ENCODE measurements at places on chromosomes 16 and 17.

DNA sequence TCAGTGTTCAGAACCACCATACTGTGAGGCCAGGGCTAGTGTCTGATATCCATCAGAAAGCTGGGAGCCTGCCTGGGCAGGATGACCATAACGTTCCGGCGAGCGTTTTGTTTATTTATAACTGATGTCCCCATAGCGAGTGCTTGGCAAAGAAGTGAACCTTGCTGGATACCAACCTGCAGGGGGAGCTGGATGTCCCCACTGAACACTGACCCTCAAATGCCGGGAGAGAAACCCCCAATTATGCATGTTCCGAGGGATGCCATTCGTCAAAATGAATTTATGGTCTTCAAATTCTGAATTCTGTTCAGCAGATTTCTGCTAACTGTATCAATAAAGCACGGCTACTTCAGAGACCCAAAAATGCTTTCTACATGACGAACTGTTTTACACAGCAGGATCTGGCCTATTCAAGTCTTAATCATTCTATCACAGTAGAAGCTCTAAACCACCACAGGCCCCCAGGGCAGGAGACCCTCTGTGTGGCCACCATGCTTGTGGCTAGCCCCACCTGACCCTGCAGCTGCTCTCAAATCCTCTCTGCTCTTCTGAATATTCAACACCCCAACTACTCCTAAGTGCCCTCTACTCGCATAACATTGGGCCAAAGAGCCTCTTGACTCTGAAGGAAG is 15.2 kb downstream of the MED24 start:
- no peak for DNase-seq

- no peak for DNase-seq
Measured at GRCh38 chr16:67112591-67113399, 3.1 kb downstream of the PHAF1 start.

- DNase-seq = no peak
Measured at GRCh38 chr17:81586096-81586495, 33.9 kb upstream of the FAAP100 start.

GRCh38 chr16:50681021-50681885 is at the start of gene SNX20:
Gene SNX20, minus strand, starts transcription at chr16:50681312. Its CDS starts 3,786 bp downstream, at chr16:50677526.
- DNase-seq = no peak

DNA sequence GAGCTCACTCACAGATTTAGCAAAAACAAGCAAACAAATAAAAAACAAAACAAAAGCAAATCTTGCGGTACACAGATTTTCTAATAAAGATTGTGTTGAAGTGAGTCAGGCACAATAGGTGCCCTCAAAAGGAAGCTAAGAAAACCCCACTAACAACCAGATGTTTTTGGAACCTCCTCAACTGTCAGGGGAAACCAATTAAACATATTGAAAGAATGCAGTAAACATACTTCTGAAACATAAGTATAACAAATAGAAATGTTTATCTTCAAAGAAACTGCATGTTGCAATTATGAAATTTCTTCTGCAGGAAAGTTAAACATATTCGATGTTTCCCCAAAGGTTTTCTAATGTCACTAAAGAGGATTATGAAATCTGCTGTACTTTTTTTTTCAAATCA is 110.5 kb upstream of the CORO6 start:
- DNase-seq = no peak

DNA sequence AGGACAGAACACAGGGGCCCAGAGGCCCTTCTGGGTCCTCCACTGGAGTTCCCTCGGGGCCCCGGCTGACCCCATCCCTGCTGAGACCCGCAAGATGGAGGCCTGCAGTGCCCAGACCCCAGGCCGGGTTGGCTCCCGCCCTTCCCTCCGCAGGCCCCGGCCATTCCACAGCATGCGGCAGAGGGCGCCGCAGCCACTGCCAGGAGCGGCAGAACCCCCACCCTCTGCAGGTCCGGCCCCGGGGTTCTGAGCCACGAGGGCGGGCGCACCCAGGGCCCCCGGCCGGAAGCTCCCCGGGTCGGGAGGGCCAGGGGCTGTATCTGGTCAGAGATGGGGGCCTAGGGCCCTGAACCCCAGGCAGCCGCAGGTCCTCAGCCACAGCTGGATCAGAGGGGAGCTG is 2.4 kb upstream of the PERCC1 start:
- no peak for DNase-seq

DNA sequence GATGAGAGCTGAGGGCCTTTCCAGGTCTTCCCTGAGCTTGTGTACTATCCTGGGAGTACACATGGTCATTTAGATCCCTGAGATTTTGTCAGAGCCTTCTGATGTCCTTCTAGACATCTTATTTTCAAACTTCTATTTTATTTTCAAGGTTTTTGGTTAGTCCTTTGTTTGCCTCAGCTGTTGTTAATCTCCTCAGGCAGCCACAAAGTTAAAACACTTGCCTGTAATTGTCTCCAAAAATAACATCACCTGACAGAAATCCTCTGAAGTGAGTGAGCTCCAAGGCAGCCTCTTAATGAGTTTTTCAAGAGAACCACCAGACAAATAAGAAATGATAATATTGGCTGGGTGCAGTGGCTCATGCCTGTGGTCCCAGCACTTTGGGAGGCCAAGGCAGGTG is 43.8 kb upstream of the CPHXL start:
- no peak for DNase-seq

- DNase-seq = peak; percentile 83
Measured at GRCh38 chr17:40314584-40314956, 5.6 kb downstream of the RARA start.

DNA sequence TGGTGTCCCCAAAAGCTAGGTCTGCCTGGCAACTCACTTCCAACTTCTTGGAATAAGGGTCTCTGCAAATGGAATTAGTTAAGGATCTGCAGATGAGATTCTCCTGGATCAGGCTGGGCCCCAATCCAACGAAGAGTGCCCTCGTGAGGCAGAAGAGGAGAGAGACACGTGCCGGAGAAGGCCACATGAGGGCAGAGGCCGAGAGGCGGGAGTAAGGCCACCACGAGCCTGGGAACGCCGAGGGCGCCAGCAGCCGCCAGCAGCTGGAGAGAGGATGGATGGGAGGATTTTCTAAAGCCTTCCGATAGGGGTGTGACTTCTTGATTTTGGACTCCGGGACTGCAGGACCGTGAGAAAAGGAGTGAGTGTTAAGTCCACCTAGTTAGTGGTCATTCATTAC is 76.3 kb downstream of the JPH3 start:
- no peak for DNase-seq

GRCh38 chr17:45732926-45733505 is 51.1 kb upstream of the CRHR1 start:
- no peak for DNase-seq

- no peak for DNase-seq
Measured at GRCh38 chr17:45115871-45116270, 16.4 kb downstream of the PLCD3 start.

GRCh38 chr17:10798332-10798749 is 5.6 kb downstream of the TMEM238L start:
- no peak for DNase-seq

GRCh38 chr16:6374821-6375220 is 957.8 kb upstream of the RBFOX1 start:
- DNase-seq = no peak

DNA sequence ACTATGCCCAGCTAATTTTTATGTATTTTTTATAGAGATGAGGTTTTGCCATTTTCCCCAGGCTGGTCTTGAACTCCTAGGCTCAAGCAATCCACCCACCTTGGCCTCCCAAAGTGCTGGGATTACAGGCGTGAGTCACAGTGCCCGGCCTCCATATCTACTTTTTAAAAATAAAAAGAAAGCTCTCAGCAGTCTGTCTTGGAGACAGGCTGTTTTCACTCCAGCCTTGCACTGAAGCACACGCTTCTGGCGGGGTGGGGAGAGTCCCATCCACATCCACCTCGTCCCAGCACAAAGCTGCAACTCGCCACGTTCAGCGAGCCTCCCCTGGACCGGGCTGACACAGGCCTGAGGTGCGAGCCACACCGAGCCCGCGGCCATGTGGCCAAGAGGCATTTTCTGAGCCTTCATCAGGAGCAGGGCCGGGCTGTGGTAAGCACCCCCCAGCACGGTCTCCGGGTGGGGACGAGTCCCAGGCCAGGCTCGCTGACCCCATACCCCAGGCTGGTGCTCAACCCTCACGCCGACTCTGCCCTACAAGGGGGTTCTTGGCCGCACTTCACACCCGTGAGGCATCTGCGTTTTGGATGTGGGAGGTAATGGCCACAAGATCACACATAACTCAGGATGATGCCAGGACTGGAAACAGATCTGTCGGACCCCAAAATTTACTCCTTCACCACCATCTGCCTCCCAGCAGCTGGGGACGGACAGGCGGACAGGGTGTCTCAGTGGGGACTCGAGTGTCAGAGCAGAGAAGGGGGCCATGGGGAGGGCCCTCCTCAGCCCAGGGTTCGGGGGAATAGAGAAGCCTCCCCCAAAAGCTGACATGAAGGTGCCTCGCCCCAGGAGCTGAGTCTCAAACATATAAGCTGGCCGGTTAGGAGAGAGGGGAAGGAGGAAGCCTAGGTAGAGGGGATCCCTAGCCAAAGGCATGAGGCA is 28.6 kb downstream of the TBC1D16 start:
- no peak for DNase-seq

GRCh38 chr16:58026139-58026704 is 668 bp downstream of the MMP15 start:
- no peak for DNase-seq

GRCh38 chr17:44602390-44602789 is 45.1 kb downstream of the FZD2 start:
- DNase-seq = no peak

- DNase-seq = no peak
Measured at GRCh38 chr17:63120406-63120805, 154.4 kb downstream of the TANC2 start.

GRCh38 chr17:46950997-46951621 is 27.9 kb downstream of the RPRML start:
- no peak for DNase-seq

DNA sequence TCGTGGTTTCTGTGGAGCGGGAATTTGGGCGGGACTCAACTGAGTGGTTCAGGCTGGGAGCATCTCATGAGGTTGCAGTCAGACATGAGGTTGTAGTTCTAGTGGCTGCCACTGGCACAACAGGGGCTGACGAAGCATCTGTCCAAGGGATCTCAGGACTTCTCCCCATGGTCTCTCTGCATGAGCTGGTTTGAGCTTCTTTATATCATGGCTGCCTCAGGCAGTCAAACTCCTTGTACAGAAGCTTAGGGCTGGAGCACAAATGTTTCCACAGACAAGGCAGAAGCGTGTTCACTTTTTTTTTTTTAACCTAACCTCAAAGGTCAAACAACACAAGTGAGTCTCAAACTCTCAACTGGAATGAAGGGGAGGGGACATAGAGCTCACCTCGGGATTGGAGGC is 243.3 kb downstream of the MSI2 start:
- no peak for DNase-seq

DNA sequence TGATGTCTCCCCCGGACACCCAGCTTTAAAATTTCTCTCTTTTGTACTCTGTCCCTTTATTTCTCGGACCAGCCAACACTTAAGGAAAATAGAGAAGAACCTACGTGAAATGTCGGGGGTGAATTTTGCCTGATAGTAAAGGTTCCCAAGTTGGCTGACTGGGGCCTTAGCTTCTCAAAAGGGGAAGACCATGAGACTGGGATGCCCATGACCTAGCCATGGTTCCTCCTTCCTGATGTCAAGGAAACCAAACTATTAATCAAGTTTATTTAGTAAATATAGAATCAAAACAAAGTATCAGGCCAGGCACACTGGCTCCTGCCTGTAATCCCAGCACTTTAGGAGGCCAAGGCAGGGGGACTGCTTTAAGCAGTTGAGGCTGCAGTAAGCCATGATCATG is 2.4 kb upstream of the EIF1 start:
- DNase-seq = no peak

DNA sequence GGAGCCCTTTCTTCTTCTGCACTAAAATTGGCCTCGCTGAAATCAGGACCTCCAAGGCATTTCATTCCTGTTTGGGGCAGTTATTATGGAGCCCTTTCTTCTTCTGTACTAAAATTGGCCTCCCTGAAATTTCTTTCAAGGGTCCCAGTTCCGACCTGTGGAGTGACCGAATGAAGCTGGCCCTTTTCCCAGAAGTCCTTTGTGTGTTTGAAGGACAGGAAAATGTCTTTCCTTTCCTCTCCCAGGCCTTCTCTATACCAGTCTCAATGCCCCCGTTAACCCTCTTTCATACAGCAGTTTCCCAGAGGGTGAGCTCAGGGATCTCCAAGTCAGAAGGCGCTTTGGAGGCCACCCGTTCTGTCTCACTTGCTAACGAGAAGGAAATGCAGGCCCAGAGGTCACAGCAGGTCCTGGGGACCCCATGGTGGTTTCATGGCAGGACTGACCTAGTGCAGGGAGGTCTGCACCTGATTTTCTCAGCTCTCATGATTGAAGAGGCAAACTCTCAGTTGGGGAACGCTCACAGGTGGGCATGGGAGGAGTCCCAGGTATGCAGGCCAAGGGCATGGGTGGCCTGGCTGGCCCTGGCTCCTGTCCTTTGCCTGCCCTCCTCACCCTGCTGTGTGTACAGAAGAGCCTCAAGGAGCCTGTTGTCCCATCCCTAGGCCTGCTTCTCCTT is 37.1 kb upstream of the DOC2B start:
- DNase-seq = no peak

- DNase-seq = no peak
Measured at GRCh38 chr16:56336071-56336688, 89.2 kb downstream of the AMFR start.

GRCh38 chr17:63450551-63450950 is 4.4 kb upstream of the CYB561 start:
- DNase-seq = no peak

DNA sequence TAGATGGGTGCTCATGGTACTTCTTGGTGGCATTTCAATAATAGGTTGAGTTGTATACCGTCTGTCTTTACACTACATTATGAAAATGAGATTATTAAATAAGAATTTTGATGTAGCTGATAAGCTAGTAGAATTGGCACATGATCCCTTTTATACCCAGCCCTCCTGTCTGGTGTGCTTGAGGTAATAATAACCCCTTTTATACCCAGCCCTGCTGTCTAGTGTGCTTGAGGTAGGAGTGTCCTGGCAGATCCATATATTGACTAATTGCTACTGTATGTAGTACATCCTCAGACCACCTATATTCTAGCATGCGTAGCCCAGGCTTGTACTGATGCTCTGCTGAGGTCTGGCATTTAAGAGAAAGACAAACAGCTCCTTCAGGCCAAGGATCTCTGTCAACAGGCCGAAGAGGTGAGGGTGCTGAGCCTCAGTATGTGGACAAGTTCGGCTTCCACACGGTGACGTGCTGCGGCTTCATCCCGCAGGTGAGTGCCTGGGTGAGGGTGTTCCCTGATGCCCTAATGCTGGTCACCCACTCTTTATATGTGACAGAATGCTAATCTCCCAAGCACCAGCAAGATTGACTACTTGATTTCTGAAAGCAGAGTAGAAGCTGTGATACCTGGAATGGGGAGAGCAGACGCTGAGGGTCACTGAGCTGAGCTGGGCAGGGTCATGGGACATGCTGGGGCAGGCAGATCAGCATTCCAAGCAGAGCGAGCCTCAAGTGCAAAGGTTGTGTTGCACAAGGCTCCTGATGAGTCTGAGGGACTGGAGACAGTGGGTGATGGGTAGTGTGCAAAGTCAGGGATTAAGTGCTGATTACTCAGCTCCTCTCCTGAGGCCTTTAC is 5.7 kb downstream of the FN3K start:
- DNase-seq = no peak

- peak; percentile 25 for DNase-seq
Measured at GRCh38 chr16:87062569-87063442, 254.4 kb downstream of the C16orf95 start.

GRCh38 chr17:75288359-75288758 is 874 bp downstream of the SLC25A19 start:
- no peak for DNase-seq

- DNase-seq = no peak
Measured at GRCh38 chr17:6667516-6667915, 16.0 kb downstream of the C17orf100 start.

GRCh38 chr17:39813631-39814030 is 50.5 kb downstream of the IKZF3 start:
- peak; percentile 33 for DNase-seq
